ENCODE measurements at places on chromosomes 1 and 21. TPM values are rescaled to one million over a fixed set of nuclear protein-coding genes. Genes with fewer than 3 reads are reported as not detected.

PHTF1 gene
- 40.1 TPM for total RNA-seq

CDC14A gene
- total RNA-seq, result 4.9 TPM

LRIF1 gene
- 11.5 TPM for total RNA-seq

TEKT2 gene
- total RNA-seq, result not detected

ALX3 gene
- 1.9 TPM for total RNA-seq

CCDC17 gene
- total RNA-seq, result 0.61 TPM

AGBL4 gene
- total RNA-seq, result under 0.01 TPM

CRYAA gene
- total RNA-seq, result not detected

WNT2B gene
- 9.5 TPM for total RNA-seq

MTFR1L gene
- total RNA-seq, result 56.6 TPM

PTPN7 gene
- total RNA-seq, result not detected

SERINC2 gene
- total RNA-seq, result 8.5 TPM

NBPF4 gene
- not detected for total RNA-seq

CLCA1 gene
- not detected for total RNA-seq

LCE1B gene
- not detected for total RNA-seq

COL11A1 gene
- total RNA-seq, result 264 TPM

RGS1 gene
- not detected for total RNA-seq

RNU1-1 gene
- total RNA-seq, result under 0.01 TPM

SLC30A2 gene
- not detected for total RNA-seq

PRSS38 gene
- total RNA-seq, result not detected

RUNX3 gene
- 12.3 TPM for total RNA-seq

TTC22 gene
- total RNA-seq, result not detected

GPR137B gene
- 10.2 TPM for total RNA-seq

A3GALT2 gene
- not detected for total RNA-seq

RNU1-2 gene
- total RNA-seq, result under 0.01 TPM

HPCA gene
- 0.49 TPM for total RNA-seq

GOLT1A gene
- total RNA-seq, result not detected

MPZL1 gene
- total RNA-seq, result 175 TPM

CFAP107 gene
- total RNA-seq, result not detected

ZNF593 gene
- 18.2 TPM for total RNA-seq

GPA33 gene
- not detected for total RNA-seq

THEM4 gene
- 11.7 TPM for total RNA-seq

SPATA1 gene
- 2.3 TPM for total RNA-seq

TMCO1 gene
- total RNA-seq, result 64.5 TPM

CCDC18 gene
- 6.7 TPM for total RNA-seq

RAB42 gene
- 14.6 TPM for total RNA-seq

FAM3B gene
- total RNA-seq, result not detected

CHI3L2 gene
- not detected for total RNA-seq

ITSN1 gene
- 61.8 TPM for total RNA-seq

NUDT4B gene
- total RNA-seq, result 51.4 TPM

LRRC8B gene
- total RNA-seq, result 5.5 TPM

DCST2 gene
- total RNA-seq, result not detected

FCGR3A gene
- not detected for total RNA-seq

MAP10 gene
- total RNA-seq, result 3.4 TPM

LINGO4 gene
- not detected for total RNA-seq

OR2T33 gene
- not detected for total RNA-seq

PRAMEF7 gene
- total RNA-seq, result not detected

Measured in hair follicle dermal papilla cell (primary cell).